AG20443 (cell line): ENCODE measurements at places on chromosomes 7 and 10.
A peak's percentile ranks its signal among the peaks of the same experiment; 100 is the strongest.

GRCh38 chr7:106041140-106041717 lies 70.9 kb downstream of the SYPL1 start:
- peak; percentile 42 for DNase-seq

- DNase-seq, result no peak
Measured at GRCh38 chr7:121072826-121073225, 84.3 kb downstream of the CPED1 start.

- DNase-seq, result peak; percentile 14
Measured at GRCh38 chr7:20310963-20311742, 19.5 kb upstream of the ITGB8 start.

- DNase-seq, result no peak
Measured at GRCh38 chr7:52799817-52800216, 235.6 kb upstream of the POM121L12 start.

DNA sequence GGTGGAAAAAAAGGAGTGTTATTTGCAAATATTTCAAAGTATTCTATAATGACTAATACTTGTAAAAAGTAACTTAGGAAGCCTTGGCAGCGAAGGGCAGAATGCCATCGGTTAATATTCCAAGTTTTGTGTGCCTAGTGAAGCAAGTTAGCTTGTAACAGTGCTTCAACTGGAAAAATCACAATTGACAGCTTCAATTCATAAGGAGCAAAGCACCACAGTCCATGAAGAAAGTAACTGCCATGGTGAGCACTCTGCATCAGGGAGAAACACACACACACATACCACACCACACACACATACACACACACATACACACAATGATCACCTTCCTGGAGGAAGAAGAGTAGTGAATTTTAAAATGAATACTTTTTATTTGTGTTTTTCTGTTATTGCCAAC lies 298.3 kb downstream of the CNTNAP2 start:
- no peak for DNase-seq

DNA sequence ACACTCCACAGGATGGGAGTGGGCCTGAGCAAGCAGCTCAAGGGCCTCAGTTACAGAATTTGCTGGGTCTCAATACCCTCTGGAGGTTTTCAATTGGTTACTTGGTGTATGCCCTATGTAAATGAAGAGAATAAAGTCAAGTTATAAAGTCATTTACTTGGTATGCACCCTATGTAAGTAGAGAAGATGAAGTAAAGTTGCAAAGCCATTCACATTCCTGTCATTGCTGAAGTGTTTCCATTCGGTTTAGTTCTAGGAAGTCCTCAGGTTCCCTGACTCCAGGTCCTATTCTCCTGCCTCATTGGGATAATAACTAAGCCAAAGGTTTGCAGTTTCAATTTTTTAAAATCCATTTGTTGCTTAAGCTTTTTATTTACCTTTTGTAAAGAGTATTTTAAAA lies 272.6 kb upstream of the NPSR1 start:
- no peak for DNase-seq

GRCh38 chr10:101134299-101135127 lies 3.4 kb downstream of the TLX1 start:
- DNase-seq, result no peak
